ENCODE measurements at places on chromosomes 11 and 22. TPM values are rescaled to one million over a fixed set of nuclear protein-coding genes. Genes with fewer than 3 reads are reported as not detected.
A peak's percentile ranks its signal among the peaks of the same experiment; 100 is the strongest.

The SCUBE1 gene
- not detected for total RNA-seq

GRCh38 chr11:63612181-63612580, 2.1 kb downstream of the PLAAT3 start:
- DNase-seq = no peak

- no peak for DNase-seq
Measured at GRCh38 chr11:105298630-105299029, 159.1 kb upstream of the CARD18 start.

- DNase-seq = no peak
Measured at GRCh38 chr22:39665661-39666431, 95.3 kb downstream of the CACNA1I start.

The SOX6 gene
- 0.34 TPM for total RNA-seq

DNA sequence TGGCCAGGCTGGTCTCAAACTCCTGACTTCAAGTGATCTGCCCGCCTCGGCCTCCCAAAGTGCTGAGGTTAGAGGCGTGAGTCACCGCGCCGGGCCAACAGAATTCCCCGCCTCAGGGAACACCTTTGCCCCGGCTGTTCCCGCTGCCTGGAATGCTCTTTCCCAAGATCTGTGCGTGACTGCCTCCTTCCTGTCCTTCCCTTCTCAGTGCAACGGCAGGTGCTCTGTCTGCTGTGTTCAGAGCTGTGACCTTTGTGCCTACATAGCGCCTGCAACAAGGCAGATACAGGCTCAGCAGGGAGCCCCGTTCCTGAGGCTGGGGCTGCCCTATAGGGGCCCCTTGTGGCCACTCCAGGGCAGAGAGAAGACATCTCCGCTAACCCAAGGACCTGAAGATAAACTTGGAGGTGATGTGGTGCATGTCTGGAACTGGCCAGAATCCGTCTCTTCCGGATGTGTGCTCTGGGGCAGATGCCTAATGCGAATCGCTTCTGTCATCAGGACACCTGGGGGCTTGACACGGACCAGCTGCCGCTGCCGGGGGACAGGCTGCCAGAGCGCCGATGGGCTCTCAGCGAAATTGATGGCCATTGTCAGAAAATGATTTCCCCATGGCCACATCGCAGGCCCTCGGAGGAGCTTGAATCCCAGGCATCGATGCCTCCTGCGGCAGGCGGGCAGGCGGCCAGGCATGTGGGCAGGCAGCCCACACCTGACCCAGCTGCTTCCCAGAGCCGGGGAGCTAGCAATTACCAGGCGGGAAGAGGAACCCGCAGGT, 43.5 kb upstream of the TCF20 start:
- DNase-seq = peak; percentile 27

- no peak for DNase-seq
Measured at GRCh38 chr11:101296896-101297295, 167.3 kb upstream of the PGR start.

The PIH1D2 gene
- 0.46 TPM for total RNA-seq

DNA sequence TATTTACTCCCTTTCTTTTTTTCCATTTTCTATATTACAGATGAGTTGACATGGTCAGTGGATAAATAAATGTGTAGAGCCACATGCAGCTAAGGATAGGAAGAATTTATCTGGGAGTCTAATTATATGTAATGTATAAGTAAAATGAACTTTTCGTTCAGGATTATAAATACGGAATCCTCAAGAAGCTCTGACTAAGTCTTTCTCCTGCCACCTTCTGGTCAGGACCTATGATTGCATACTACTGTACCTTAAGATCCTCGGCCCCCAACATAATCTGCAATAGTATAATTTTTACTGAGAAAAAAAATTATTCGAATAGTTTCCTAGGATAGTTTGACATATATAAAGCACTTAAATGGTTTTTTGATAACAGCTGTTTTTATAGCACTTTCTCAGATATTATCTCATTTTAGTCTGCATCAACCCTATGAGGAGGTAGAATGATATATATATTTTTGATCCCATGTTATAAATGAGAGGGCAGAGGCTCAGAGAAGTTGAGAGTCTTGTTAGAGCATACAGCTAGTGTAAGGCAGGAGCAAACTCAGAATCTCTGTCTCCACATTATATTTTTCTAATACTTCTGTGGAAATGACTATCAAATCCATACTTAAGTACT, 36.1 kb downstream of the CCDC90B start:
- DNase-seq = no peak

DNA sequence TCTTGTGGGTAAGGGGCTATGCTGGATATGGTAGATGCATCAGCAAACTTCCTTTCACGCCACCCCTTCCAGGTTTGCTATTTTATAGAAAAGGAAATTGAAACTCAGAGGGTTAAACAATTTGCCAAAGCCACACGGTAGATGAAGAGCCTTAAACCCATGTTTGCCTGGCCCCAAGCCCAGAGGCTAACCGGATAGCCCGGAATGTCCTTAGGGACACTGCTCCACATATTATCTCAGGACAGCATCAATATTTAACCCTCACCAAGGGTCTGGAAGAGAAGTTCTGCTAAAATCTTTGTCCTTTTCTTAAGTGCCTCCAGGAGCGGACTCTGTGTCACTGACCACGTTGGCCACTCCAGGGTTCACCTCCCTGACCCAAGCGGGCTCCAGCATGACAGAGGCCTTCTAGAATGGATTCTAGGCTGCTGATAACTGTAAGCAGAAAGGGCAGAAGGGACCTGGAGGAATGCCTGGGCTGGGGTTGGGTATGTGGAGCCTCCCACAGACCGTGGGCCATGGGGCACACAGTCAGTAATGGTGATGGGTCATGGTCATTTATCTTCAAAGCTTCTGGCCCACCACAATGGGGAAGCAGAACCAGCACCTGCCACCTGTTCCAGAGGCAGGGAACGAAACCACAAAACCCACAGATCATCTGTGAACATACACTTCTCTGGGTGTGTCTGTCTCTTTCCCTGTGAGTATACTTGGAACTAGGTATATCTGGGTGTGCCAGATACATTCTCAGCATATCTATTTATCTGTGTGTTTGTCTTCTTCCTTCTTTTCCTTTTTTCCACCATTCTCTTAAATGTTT, 5.4 kb upstream of the TMEM86A start:
- DNase-seq = no peak

GRCh38 chr11:134640971-134641968, 229.2 kb upstream of the B3GAT1 start:
- no peak for DNase-seq

- DNase-seq = no peak
Measured at GRCh38 chr11:62574363-62575071, 826 bp upstream of the EEF1G start.

- no peak for DNase-seq
Measured at GRCh38 chr22:32055069-32055468, 12.0 kb downstream of the SLC5A1 start.

GRCh38 chr11:76269661-76270261, 63.5 kb upstream of the WNT11 start:
- no peak for DNase-seq

GRCh38 chr11:113947994-113948393, 26.9 kb upstream of the HTR3A start:
- no peak for DNase-seq

The MUC6 gene
- not detected for total RNA-seq

DNA sequence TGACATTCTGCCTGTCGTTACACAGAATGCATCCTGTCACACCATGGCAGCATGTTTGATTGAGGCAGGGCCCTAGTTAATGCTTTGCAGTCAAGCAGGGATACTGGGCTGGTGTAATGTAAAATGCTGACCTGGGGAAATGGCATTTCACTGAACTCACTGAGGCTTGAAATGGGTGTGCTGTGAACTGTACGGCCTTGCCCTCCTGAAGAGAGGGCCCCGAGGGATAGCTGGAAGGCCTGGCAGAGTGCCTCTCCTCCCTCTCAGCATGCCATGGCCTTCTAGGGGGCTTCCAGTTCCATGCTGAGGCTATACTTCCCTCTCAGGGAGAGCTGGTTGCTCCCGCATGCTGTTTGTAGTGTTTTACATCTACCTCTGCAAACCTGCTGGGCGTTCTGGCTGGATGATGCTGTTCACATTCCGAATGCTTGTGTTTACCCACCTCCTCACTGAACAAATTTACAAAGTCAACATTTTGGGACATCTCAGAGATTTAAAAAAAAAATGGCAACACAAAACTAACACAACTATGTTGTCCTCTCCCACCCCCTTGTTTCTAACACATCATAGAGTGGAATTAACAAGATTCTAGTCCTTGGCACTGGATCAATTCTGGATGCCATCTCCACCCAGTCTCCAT, 416.7 kb upstream of the CADM1 start:
- DNase-seq = no peak

DNA sequence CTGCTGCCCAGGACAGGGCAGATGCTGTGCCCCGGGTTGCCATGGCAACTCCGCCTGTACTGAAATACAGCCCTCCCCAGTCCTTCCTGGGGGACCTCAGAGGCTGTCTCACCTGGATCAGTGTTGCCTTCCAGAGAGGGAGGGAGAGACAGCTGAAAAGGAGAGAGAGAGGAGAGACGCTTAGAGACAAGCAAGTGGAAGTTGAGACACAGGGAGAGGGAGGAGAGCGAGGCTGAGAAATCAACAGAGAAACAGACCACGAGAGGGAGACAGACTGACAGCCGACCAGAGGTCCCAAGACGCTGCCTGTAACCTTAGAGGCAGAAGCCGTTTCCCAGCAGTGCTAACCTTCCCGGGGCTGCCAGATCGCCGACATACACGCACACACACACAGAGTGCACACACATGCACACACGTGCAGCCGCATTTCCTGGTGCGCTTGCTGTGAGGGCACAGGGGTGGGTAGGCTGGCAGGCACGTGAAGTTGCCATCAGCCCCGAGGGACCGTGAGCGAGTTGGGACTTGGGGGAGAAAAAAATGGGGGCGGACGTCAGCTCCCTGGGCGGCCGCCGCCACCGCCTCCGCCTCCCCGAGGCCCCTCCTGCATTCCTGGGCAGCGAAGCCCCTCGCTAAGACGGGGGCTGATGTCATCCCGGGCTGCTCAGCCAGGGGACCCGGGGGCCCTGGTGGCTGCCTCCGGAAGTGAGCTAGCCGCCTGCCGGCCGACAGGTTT, 88.6 kb upstream of the CRYBB3 start:
- peak; percentile 22 for DNase-seq

- DNase-seq = no peak
Measured at GRCh38 chr11:41398175-41398574, 61.3 kb downstream of the LRRC4C start.

- no peak for DNase-seq
Measured at GRCh38 chr22:20426259-20426615, 11.4 kb downstream of the SCARF2 start.

The PGA5 gene
- total RNA-seq = not detected

The GDPD4 gene
- not detected for total RNA-seq

The LMNTD2 gene
- total RNA-seq = 1.1 TPM

The ZNF214 gene
- total RNA-seq = not detected

DNA sequence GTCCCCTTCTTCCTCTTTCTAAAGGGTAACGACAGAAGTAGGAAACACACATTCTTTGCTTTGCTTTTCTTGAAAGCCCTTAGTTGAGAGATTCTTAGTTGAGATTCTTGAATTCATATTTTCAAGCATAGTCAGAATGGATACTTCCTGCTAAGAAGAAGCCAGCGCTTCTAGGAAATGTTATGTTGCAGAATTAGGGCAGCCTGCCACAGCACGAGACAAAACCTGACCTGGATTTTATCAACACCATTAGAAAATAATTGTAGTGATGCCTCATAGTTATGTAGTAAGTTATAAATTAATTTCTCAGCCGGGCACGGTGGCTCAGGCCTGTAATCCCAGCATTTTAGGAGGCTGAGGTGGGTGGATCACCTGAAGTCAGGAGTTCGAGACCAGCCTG, 37.9 kb upstream of the NUP160 start:
- DNase-seq = no peak

GRCh38 chr11:85772695-85773094, 38.2 kb downstream of the SYTL2 start:
- no peak for DNase-seq

GRCh38 chr11:2741377-2742131, 41.8 kb upstream of the KCNQ1OT1 start:
- DNase-seq = no peak

DNA sequence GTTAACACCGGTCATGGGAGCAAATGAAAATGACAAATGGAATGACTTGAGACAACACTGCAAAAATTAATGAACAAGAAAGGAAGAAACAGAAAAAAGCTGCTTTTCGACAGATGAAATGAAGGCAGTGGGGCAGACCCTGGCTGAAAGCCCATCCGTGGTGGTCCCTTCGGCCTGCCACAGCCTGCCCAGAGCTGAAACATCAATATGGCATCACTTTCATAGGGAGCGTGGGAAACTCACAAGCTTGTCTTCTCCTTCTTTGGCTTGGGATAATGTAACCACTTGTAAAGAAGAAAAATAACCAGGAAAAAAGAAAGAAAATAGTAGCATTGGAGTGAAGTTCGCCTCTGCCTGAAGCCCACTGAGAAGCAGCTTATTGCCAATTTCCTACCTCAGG, 78.8 kb downstream of the CTTN start:
- no peak for DNase-seq

The TRIM51 gene
- not detected for total RNA-seq

DNA sequence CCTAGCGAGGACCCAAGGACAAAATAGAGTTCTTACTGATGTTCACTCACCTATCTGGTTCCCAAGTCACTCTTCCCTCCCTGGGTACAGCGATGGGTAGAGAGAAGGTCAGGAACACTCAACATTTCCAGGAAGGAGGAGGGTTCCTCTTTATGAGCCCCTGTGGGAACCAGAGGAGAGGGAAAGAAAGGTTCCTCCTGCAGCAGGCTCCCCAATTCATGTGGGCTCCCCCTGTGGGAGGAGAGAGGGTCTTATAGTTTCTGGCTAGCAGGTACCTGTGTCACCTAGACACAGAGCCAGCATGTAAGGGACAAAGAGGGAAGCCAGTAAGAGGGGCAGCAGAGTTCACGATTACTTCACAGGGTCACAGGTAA, 93.5 kb downstream of the DBX1 start:
- no peak for DNase-seq

The PLA2G3 gene
- total RNA-seq = not detected

The MYOD1 gene
- total RNA-seq = not detected

GRCh38 chr11:94786264-94787126, 18.3 kb downstream of the AMOTL1 start:
- no peak for DNase-seq

DNA sequence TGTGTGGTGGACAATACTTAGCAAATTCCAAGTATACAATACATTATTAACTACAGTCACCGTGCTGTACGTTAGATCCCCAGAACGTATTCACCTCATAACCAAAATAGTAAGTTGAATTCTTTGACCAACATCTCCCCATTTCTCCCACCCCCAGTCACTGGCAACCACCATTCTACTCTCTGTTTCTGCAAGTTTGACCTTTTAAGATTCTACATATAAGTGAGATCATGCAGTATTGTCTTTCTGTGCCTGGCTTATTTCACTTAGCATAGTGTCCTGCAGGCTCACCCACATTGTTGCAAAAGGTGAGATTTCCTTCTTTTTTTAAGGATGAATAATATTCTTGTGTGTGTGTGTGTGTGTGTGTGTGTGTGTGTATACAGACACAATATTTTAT, 59.1 kb downstream of the IRAG1 start:
- DNase-seq = no peak

DNA sequence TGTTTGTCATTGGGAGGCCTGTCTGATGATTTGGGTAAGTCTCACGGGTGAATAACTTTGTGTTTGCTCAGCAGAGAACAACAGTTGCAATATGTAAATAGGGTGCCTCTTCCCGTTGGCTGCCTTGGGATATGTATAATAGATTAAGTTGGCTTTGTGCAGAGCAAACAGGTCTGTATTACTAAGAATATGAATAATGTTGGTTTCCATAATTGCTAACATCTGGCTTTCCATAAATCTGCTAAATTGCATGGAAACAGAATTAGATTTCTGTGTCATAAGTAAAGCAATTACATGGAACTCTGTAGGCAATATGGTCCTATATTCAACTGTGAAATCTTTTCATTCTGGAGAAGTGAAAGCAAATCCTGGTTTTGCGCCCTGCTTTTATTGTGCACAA, 636.0 kb upstream of the ANO5 start:
- DNase-seq = no peak

The LUZP2 gene
- not detected for total RNA-seq

Data from activated T-helper 2 cell treated with anti-CD3 and anti-CD28 coated beads, Interferon-gamma antibody, Interleukin-2, Interleukin-4, amounts not matched to agents 10 μg/mL and 5 μg/mL and 100 μg/mL, durations not matched to agents 14 hours and 24 hours and 36 hours (primary cell).